Occipital lobe (tissue), 3 donors: ENCODE measurements at places on chromosomes 13 and 19.

- no peak for DNase-seq
Measured at GRCh38 chr13:49997955-49998354, 1.1 kb downstream of the TRIM13 start.

DNA sequence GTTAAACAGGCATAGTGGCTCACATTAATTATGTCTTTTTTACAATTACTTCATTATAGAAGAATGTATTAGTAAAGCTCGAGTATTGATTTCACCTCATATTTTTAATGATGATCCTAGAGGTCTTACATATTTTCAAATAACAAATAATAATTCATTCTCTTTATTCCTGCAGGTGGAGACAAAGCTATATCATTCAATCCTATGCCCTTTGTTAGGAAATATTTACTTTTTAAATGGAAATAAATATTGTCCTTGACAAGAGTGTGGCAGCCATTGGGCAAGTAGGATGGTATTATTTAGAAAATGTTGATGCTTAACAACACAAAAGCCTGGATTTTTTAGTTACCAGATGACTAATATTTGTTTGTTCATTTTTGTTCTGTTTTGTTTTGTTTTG is 127.6 kb downstream of the COG6 start:
- no peak for DNase-seq

DNA sequence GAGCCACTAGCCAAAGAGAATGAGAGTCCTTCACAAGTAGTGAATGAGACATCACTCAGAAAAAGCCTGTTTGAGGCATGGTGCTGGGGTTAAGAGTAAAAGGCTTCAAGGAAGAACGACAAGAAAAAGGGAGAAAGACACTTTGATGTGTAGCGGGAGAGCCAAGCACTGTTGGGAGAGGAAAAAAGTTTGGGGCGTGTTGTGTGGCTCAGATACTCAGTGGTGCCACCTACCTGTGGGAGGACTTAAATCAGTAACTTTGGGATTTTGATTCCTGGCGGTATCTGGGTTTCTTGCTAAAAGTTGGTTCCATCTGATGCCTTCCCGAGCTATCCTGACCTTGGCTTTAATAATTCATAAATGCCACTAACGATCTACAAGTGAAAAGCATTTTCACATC is 12.3 kb downstream of the ELSPBP1 start:
- DNase-seq: no peak

DNA sequence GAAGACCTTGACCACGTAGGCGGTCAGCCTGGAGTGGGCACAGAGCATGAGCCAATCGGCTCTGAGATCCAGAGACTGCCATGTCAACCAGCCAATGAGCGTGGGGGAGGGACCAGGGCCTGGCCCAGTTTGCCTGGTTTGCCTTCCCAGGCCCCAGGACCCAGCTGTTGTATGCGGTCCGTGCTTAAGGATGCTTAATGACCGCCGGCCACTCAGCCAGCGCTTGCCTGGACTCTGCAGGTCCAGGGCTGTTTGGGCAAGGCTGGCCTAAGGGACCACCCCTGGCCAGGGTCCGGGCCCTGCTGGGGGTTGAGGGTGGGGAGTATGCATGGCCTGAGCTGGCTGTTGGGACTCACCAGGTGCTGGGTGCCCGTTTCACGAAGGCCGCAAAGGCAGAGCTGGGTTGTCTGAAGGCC is 23.1 kb upstream of the TNFSF14 start:
- no peak for DNase-seq

GRCh38 chr19:13856497-13856896 is 20.4 kb upstream of the NANOS3 start:
- no peak for DNase-seq

DNA sequence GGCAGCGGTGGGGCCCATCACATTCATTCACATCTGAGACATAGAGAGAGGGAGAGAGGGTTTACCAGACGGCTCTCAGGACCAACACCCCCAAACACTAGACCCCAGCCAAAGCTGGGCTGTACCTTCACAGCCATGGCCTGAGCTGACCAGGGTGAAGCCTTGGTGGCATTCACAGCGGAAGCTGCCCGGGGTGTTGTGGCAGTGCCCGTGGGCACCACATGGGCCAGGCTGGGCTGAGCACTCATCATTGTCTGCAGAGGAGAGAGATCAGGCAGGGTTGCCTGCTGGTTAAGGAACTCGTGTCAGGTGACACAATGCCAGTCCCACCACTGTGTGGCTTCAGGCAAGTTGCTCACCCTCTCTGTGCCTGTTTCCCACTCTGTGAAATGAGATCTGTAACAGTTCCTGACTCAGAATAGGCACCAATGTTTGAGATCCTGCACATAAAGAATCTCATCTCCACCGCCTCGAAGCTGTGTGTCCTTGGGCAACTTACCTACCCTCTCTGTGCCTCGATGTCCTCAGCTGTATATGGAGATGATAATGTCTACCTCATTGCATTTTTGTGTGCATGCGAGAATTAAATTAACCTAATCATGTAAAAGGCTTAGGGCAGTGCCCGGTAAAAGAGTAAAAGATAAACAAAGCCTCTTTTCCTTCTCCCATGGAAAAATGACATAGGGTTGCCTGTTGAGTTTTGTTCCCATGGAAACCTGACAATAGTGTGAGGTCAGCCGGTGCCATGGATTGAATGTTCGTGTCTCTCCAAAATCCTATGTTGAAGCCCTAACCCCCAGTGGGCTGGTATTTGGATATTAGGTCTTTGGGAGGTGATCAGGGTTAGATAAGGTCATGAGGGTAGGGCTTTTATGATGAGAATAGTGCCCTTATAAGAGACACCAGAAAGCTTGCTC is 22.9 kb downstream of the CCL25 start:
- no peak for DNase-seq

- no peak for DNase-seq
Measured at GRCh38 chr13:67557642-67558241, 327.6 kb upstream of the PCDH9 start.

- DNase-seq: no peak
Measured at GRCh38 chr19:28247243-28247642, 965.7 kb downstream of the UQCRFS1 start.

GRCh38 chr13:77196052-77196618 is 130.8 kb downstream of the MYCBP2 start:
- DNase-seq: no peak

DNA sequence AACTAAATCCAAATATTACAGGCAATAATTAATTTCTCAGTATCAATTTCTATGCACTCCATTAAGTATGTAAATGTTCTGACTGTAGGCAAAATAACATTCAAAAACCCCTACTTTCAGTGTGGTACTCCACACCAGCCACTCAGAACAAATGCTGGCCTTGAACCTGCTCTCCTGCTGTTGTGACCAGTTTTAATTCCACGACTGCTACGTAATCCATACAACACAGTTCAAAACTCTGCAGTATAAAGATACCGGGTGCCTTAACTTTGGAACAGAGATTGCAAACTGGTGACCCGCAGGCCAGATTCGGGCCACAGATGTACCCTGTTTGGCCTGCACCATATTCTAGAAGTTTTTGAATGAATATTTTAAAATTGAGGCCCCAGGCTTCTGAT is 30.4 kb downstream of the COL4A1 start:
- DNase-seq: no peak

DNA sequence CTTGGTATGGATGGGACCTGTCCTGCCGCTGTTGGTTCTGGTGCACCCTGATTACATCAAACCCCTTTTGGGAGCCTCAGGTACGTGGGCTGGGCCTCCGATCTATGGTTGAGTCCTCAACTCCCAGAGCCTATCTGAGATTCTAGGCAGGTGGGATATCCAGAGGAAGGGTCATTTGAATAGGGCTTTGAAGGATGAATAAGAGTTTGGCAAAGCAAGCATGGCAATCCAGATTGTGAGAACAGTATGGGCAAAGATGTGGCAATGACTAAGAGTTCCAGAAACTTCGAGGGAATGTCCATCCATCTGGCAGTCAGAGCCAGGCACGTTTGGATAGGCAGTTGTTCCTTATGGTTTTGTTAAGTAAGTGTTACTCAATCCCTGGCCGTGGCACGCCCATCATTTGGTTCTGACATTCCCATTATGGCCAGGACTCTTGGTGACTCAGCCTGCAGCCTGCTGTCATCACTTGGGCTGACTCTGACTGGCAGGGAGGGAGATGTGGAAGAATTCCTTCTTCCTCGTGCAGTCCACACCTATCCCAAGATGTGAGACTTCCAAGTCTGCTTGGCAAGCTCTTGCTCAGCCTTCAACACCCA is 21.5 kb downstream of the CYP4F22 start:
- DNase-seq: no peak

DNA sequence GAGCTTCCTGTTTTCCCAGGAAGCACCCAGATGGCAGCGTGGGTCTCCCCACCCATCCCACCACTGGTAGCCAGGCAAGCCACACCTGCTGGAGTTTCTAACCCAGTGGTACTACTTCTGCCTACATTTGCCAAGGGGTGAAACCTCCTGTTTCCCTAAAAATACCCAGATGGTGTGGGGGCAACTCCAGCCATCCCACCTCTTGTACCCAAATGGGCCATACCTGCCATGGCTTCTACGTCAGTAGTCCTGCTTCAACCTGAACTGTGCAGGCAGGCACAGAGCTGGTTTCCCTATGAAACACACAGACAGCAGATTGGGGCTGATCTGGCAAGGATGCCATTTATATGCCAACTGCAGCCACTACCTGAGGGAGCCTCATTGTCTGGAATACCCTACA is 809.4 kb upstream of the MIR17HG start:
- DNase-seq: no peak

DNA sequence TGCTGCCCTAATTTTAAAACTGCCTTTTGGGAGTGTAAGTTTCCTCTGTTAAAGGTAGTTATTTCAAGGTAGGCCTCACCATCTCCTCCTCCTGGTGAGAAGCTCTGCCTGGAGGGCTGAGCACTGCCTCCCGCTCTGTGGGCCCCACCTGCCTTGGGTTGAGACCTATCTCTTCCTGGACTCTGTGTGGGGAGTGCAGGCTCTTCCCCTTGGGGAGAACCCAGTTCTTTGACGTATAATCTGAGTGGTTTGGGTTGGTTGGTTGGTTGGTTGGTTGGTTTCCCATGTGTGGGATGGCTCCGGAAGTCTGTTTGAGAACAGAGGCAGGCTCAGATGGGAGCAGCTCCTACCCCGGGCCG is 39.1 kb downstream of the ACTN4 start:
- DNase-seq: no peak

DNA sequence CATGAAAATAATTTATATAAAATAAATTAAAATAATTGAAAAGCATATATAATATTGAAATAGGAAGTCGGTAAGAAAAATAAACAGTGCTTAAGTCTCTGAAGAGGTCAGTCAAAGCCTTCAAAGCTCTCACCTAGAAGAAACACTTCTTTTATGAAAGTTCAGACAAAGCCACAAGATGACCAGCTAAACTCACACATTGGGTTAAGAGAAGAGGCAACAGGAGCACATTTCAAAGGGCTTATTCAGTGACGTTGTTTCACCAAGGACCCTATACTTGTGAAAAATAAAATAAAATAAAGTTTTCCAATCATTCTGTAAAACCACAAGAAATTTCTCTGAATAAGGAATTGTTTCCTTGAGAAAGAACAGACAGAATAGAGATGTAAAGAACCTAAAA is 2.5 kb upstream of the ITM2B start:
- DNase-seq: no peak

DNA sequence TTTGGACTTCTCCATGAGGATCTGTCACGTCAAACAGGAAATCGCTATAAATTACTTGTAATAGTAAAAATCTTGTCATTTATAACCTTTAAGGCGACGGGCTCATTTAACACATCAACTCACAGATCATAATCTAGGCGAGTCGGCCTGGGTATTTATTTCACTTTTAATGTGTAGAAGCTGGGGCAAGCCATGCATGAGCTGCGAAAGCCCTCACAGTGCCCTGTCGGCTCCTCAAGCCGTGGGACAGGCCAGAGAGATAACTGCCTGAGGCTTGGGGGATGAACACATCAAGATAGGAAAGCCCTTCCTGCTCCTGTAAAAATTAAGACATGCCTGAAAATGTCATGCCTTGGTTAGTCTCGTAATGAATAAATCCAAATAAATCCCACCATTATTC is 30.8 kb downstream of the SOX1 start:
- no peak for DNase-seq

DNA sequence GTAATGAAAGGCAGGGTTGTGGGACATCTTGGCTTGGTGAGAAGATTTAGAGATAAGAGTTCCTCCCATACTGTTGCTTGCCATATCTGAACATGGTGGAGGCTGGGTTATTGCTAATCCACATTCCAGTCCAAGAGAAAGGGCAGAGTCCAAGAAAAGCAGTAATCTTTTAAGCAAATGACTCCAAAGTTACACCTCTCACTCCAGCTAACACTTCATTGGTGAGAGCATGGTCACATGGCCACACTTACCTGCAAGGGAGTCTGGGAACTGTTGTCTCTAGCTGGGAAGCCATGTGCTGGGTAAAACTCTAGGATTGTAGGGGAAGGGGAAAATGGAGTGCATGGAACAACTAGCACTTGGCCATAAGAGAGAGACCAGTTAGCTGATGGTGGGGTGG is 5.6 kb downstream of the C19orf81 start:
- no peak for DNase-seq

GRCh38 chr19:49690656-49691242 is at the start of gene CPT1C:
CPT1C (plus strand) TSS chr19:49691116; CDS start chr19:49692253, 1,137 bp downstream.
- peak; percentile 91 for DNase-seq

- no peak for DNase-seq
Measured at GRCh38 chr13:97120976-97121375, 101.2 kb upstream of the MBNL2 start.

- peak; percentile 74 for DNase-seq
Measured at GRCh38 chr19:49808711-49809159, 4.4 kb downstream of the FUZ start.

DNA sequence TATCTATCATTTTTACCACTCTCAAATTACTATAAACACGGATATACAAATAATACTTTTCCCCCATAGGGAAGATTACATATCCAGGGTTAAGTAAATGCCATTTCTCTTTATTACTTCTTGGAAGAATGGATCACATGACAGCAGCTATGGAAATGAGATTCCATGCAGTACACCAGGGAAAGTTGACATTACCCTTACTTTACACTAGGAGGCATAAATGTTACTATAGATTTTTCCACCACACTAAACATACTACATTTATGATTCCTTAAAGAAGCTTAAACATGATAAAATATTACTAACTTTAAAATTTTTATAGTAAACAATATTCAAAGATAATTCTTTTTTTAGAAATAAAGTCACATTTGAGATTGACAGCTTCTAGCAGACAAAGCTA is 611.4 kb downstream of the PCDH9 start:
- DNase-seq: no peak

DNA sequence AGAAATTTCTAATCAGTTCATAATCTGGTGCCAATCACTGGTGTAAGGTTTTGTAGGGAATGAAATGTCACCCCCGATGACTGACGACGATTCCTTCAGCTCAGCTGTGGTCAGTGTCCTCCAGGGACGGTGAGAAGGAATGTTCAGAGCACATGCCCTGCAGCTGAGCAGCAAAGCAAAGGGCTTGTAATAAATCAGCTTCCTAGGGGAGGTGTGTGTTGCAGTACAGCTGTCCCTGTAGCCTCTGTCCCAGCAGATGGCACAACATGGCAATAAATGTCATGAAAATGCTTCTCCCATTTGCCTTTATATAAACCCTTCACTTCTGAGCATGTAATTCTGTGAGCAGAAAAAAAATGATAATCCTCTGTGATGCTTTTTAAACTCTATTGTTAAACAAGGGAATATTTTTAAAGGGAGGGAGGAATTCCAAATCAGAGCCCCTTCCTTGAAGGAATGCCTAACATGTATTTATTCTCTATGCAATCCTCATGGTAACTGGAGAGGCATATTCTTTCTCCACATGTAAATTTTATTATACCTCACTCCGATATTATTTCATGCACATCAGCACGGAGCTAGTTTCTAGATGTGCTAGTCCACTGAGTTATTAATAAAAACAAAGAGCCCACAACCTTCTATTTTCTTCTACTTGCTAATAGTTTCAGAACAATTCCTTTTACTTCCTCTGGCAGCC is 102.5 kb downstream of the FAM216B start:
- DNase-seq: no peak
